DMS53 (cell line): ENCODE measurements at places on chromosomes 5 and 9.

DNA sequence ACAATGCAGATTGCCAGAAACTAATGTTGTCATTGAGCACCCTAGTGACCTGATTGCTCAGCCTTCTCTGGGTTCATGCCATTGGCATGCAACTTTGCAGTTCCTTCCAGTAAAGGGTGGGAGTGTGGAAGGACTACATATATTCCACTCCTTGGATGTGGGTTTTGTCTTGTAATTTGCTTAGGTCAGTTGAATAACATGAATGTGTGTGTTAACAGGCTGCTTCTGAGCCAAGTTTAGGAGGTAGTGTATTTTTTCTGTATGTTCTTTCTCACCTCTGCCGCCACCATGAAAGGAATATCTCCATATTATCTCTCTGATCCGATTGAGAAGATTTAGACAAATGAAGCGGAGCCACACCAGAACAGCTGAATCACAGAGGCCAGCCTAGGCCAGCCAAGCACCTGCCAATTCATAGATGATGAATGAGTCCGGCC lies 1929.6 kb upstream of the CDH6 start:
- DNase-seq = no peak

- no peak for DNase-seq
Observed at GRCh38 chr9:77848897-77849296, 182.7 kb downstream of the GNAQ start.

DNA sequence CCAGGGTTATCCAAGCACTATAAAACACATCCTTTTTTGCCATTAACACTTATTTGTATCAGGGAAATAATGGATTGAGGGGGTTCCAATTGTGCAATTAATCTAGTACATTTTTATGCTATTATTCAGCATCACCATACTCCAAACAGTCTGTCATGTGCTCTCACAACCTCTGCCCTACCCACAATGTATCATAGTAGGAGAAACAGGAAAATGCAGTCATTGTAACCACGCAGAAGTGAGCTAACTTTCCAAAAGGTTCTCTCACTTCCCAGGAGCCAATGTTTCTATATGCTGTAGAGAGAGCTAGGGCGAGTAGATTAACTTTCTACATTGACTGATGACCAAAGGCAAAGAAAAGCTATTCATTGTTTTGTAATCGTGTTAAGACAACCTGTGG lies 29.8 kb downstream of the DAB2 start:
- no peak for DNase-seq

DNA sequence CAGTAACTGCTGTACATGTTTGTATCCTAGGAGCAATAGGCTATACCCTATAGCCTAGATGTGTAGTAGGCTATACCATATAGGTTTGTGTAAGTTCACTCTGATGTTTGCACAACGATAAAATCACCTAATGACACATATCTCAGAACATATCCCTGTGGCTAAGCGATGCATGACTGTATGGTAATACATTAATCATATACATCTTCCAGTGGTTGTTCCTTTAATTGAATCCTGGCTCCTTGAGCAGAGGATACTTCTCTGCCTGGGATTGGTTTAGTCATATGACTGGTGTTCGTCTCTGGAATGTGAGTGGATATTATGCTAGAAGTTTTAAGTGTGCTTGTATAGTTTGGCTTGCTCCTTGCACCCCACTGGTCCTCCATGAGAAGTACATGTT lies 425.8 kb downstream of the MAN2A1 start:
- DNase-seq = no peak

GRCh38 chr9:922171-922570 lies 54.3 kb upstream of the DMRT3 start:
- no peak for DNase-seq
